Fibroblast of skin of back (primary cell): ENCODE measurements at places on chromosomes 1 and 21.

DNA sequence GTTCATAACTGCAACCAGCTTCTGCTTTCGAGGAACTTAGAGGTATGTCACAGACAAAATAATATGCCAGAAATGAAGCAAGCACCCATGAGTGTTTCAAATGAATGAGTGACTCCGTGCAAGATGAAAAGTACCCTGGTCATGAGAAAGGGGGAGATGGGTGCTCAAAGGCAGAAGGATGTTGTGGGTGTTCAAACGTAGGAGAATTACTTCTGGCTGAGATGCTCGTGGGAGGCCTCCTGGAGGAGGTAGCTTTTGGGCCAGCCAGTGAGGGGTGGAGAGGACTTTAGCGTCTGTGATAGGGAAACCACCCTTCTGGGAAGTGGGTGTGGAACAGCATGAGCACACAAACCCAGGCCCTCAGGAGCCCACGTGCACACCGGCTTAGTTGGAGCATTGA lies 113.8 kb downstream of the SYF2 start:
- DNase-seq = no peak

DNA sequence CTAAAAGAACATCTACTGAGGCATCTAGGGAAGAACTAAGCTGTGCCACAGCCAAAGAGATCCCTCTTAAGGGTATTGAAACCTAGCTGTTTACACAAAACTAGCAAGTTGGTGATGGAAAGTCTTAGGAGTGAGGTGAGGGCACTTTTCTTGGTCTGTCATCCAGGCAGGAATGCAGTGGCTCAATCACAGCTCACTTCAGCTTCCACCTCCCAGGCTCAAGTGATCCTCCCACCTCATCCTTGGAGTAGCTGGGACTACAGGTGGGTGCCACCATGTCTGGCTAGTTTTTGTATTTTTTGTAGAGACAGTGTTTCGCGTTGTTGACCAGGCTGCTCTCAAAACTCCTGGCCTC lies 2.4 kb downstream of the PLEKHO1 start:
- DNase-seq = no peak

DNA sequence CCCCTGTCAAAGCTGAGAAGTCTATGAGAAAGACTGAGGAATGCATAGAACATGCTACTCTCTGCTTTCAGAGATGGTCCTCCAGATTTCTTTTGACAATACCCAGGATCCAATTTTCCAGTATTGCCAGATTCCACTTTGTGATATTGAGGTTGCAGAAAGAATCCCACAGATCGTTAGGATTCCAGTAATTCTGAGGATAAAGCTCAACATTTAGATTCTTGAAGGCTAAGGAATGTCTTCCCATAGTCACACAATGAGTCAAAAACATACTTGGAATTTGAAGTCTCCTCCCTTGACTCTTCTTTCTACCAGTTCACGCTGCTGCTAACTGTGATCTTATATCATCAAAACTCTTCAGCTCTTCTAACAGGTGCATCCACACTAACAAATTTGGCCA lies 57.1 kb downstream of the TNFSF18 start:
- peak; percentile 93 for DNase-seq

- no peak for DNase-seq
Measured at GRCh38 chr1:107534632-107535031, 393.8 kb downstream of the NTNG1 start.

DNA sequence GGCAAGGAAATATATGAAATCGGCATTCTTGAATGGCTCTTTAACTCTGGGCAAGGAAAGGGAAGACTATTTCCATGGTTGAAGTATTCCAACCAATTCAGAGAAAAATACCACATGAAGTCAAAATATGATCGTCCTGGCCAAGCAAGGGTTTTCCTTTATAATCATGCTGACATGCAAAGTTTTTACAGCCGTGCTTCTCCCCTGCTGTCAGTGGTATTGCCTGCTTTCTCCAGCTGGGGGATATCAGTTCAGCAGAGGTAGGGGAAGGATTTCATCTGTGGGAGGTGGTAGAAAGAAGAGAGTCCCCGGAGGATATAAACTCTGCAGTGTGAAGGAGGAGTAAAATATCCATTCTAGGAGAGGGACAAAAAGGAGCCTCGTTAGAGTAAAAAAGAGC lies 322.8 kb downstream of the PAPPA2 start:
- peak; percentile 20 for DNase-seq

- peak; percentile 84 for DNase-seq
Measured at GRCh38 chr1:6486433-6487011, 4.9 kb downstream of the PLEKHG5 start.

DNA sequence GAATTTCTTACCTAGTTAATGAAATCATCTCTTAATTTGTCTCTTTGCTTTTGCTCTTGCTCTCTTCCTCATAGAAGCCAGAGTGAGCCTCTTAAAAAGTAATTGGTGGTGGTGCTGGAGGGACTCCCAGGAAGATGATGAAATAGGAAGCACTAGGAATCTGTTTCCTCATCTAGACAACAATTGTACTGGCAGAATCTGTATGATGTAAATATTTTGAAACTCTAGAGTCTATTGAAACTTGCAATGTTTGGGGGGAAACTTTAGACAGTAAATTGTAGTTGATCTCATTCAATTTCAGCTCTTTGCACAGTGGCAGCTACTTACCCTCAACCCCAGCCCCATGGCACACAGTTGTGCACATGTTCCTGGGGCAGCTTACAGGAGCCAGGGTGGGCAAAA lies 10.6 kb downstream of the RGSL1 start:
- DNase-seq = no peak

DNA sequence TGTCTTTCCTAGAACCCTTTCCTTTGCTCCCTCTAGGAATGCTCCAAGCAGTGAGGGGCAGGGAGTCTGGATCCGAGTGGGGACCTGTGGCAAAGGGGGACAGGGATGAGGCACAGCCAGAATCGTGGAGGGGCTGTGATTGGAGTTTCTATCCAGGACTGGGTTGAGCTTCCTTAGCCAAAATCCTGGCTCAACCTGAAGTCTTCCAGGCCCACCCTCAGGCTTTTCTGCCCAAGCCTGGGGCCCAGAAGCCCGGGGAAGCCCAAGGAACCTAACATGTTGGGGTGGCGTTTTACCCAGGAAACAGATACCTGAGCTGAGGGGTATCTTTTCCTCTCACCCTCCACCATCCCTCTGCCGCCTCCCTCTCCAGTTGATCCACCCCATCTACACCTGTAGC lies 5.4 kb downstream of the MYOG start:
- no peak for DNase-seq

DNA sequence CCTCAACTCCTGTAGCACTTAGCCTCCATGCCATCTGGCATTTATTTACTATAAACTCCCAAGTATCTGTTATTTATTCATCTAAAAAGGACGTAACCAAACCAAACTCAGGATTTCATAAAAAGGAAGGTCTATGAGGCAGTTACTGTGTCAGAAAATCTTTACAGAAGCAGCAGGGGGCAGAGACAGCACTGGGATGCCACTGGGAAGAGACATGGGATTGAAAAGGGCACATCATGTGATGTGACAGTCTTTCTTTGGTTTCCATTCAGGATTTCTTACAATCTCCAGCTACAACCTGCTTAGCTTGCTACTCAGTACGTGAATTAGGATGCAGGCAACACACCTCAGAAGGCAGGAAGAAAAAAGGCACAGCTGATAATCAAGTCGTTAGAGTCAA lies 31.2 kb downstream of the SPRTN start:
- DNase-seq = no peak

- DNase-seq = no peak
Measured at GRCh38 chr1:237717106-237717505, 173.6 kb downstream of the ZP4 start.

DNA sequence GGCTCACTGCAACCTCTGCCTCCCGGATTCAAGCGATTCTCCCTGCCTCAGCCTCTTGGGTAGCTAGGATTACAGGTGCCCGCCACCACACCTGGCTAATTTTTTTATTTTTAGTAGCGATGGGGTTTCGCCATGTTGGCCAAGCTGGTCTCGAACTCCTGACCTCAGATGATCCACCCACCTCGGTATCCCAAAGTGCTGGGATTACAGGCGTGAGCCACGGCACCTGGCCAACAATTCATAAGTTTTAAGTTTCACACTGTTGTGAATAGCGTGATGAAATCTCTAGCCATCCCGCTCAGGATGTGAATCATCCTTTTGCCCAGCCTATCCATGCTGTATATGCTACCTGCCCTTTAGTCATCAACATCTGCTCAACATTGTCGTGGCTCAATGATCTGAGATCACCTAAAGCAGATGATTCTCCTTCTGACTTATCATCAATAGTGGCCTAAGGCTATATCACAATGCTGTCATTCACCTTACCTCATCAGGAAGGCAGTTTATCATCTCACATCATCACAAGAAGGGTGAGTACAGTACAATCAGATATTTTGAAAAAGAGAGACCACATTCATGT lies 2.6 kb downstream of the PFDN2 start:
- peak; percentile 47 for DNase-seq

DNA sequence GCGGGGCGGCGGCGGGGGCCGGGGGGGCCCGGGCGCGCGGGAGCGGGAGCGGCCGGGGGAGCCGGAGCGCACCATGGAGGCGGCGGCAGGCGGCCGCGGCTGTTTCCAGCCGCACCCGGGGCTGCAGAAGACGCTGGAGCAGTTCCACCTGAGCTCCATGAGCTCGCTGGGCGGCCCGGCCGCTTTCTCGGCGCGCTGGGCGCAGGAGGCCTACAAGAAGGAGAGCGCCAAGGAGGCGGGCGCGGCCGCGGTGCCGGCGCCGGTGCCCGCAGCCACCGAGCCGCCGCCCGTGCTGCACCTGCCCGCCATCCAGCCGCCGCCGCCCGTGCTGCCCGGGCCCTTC lies 546 bp downstream of the SKI start:
- DNase-seq = no peak

GRCh38 chr21:46098303-46099141 lies 610 bp downstream of the COL6A2 start:
- DNase-seq = peak; percentile 57
